ENCODE measurements at places on chromosomes 16 and 17.

- DNase-seq = no peak
Observed at GRCh38 chr17:54907376-54907775, 6.7 kb downstream of the TOM1L1 start.

- DNase-seq = no peak
Observed at GRCh38 chr17:66417300-66417719, 114.9 kb downstream of the PRKCA start.

- DNase-seq = no peak
Observed at GRCh38 chr16:1068451-1068850, 4.1 kb upstream of the SSTR5 start.

- no peak for DNase-seq
Observed at GRCh38 chr16:77599793-77600415, 122.4 kb upstream of the NUDT7 start.

DNA sequence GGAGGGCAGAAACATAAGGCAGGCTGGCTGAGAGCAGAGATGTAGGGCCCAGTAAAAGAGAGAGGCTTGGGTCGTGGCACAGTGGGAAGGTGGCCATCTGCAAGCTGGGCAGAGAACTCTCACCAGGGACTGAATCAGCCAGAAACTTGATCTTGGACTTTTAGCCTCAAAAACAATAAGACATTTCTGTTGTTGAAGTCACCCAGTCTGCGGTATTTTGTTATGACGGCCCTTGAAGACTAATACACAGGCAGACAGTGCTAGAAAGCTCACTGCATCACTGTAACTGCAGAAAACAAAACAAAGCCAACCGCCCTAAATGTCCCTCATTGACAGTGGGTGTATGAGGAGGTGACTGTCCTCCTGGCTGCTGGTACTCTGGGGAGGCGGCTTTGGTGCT, 3.9 kb upstream of the JPH3 start:
- DNase-seq = no peak

Data from breast epithelium (tissue), 4 donors.